Stimulated activated CD4-positive, alpha-beta T cell treated with anti-CD3 and anti-CD28 coated beads, Interleukin-15, amount 100 ng/mL, for 48 hours (primary cell): ENCODE measurements at places on chromosomes 4 and X.

GRCh38 chr4:142595222-142595871, 250.8 kb downstream of the INPP4B start:
- DNase-seq = no peak

GRCh38 chr4:182576601-182577289, 333.5 kb downstream of the TENM3 start:
- DNase-seq = no peak

DNA sequence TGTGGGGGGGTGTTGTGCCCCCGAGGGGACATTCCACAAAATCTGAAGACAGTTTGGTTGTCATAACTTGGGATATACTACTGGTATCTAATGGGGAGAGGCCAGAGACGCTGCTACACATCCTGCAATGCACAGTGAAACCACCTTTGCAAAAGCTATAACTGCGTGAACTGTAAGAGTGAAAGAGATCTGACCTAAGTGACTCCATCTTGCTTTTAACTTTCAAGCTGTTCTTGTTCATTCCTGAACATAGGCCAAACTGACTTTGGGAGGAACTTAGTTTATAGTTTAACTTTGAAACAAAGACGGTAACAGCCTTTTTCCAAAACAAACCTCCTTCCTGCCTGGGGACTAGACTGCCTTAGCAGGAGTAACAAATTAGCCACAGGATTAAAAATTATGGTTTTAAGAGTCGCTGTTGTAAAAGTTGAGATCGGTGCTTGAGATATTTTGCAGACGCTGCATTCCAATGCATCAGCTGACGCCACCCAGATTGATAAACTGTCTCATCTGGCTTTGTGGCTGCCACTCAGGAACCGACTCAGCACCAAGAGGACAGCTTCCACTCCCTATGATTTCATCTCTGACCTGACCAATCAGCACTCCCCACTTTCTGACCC, 70.9 kb downstream of the ATXN3L start:
- no peak for DNase-seq

- no peak for DNase-seq
Observed at GRCh38 chr4:105641845-105642244, 66.6 kb downstream of the INTS12 start.

- peak; percentile 10 for DNase-seq
Observed at GRCh38 chr4:110198435-110199416, at the start of gene ELOVL6. TSS of gene ELOVL6 (minus strand) at chr4:110198615. CDS start at chr4:110198335, 280 bp downstream.

- DNase-seq = no peak
Observed at GRCh38 chr4:51995647-51996220, 24.4 kb downstream of the LRRC66 start.

DNA sequence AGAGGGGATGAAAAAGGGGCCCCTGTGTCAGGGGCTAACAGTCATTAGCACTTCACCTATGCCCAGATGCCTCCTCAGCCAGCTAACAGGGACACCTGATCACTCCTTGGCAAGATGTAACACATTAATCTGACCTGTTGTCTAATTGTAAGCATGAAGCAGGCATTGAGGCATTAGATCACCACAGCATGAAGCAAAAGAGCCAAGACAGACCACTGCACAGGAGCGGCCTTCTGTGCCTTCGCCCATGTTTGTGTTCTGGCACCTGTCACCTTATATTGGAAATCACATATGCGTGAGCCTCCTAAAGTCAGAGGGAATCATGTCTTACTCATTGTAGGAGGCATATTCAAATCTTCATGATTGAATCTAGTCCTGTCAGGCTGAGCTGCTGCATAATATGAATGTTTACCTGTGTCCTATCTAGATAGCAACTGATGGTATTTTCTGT, 48.4 kb downstream of the PTTG2 start:
- no peak for DNase-seq

DNA sequence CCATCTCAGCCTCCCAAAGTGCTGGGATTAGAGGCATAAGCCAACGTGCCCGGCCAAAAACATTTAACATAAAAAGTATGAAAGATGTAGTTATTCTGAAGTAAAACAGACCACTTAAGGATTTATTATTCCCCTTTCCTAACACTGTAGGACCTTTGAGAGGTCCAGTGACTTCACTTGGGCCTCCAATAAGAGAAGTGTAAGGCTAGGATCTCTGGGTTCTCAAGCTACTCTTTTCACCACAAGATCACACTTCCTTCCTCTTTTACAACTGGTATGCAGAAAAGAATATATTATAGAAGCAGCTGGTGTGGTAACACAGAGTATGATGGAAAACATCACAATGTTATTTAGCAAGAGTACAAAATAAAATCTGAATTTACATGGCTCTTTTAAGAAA, 30.2 kb upstream of the CCNG2 start:
- DNase-seq = no peak
